NCI-H2081 treated with DMSO at 0.1 percent for 48 hours (cell line): ENCODE measurements at places on chromosomes 4 and X.

GRCh38 chr4:75715105-75715799 lies 9.1 kb upstream of the USO1 start:
- DNase-seq, result no peak

DNA sequence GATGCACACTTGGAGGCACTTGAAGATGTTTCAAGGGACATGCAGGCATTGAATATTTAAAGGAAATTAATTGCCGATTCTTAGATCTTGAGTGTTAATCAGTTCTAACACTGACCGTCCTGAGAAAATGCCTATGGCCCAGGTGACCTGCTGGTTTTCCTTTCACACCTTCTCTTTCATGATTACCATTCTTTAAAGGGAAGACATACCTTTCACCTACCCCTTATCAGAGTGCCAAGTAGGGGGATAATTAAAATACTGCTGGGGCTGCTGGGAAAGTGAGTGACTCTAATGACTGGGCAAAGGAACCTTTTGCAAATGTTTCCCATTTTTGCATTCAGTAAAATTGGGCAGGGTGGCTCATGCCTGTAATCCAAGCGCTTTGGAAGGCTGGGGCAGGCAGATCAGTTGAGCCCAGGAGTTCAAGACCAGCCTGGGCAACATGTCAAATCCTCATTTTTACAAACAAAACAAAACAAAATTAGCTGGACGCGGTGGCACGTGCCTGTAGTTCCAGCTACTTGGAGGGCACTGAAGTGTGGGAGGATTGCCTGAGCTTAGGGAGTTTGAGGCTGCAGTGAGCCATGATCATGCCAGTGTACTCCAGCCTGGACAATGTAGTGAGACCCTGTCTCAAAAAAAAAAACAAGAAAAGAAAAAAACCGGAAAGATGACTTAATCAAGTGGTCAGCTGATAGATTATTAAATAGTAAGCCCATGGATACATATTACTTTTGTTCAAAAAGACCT lies 44.3 kb downstream of the TMEM131L start:
- DNase-seq, result no peak

DNA sequence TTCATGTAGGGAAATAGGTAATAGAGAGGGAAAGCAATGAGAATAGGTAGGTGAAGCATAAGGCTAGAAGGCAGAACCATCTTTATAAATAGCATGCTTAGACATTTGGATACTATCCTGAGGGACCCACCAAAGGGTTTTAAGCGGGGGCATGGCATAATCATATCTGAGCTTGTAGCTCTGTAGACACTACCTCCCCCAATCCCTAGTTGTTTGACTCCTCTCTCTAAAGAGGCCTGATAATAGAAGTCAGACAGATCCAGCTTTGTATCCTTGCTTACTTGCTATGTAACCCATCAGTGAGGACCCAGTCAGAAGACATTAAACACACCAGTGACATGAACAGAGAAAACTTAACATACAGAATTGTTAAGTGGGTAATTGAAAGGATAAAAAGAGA lies 58.7 kb downstream of the SCFD2 start:
- no peak for DNase-seq

DNA sequence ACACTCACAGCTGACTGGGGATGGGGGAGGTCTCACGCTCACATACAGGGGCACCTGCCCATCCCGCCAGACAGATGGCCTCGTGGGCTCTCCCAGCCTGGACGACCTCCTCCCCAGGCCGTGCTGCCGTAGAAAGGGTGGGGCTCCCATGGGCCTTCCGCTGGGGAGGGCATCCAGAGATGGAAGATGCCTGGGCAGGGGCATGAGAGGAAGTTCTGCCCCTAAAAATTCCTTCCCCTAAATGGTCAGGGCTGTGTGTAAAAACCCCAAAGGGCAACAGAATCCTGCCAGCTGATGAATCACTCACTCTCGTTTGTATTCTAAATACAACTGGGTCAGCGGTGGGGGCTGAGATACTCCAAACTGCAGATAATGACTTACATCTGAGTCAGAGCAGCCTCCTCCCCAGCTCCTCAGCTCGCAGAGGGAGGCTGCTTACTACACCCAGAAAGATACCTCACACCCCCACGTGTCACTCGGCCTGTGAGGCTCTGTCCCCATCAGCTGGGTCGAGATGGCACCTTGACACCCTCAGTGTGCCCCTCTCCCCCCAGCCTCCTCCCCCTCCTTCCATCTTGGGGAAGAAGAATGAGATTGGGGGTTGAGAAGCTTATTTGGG lies 10.1 kb downstream of the WDR1 start:
- no peak for DNase-seq

DNA sequence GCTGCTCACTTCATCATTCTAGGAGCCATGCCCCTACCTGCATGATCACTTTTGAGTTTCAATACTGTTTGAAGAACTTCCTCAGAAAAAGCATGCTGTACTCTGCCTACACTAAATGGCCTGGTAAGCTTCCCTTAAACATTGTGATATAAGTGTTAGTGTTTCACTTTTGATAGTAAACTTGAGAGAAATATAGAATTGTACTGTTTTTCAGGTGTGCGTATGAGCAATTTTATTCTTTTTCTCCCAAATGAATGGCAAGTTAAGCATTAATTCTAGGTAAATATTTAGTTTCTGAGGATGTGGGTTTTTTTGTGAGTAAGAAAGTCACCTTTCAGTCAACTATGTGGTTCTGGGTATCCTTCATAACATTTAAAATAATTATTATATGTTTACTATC lies 484.5 kb downstream of the IL15 start:
- no peak for DNase-seq

DNA sequence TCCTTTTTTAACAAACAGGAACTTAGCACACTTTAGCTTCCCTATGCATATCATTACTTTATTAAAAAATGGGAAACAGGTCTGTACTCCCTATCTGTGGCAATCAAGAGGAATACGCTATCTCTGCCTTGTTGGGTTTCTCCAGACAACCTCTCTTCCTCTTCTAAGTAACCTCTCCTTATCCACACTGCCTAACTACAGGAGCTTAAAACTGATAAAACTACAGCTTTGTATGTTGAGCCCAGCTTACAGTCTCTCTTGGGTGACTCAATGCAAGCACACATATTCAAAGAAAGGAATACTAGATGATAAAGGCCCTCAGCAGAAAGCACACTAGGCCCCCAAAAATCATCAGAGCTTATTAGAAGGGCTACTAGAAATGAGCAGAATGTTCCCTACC lies 8.9 kb downstream of the NUP62CL start:
- no peak for DNase-seq

DNA sequence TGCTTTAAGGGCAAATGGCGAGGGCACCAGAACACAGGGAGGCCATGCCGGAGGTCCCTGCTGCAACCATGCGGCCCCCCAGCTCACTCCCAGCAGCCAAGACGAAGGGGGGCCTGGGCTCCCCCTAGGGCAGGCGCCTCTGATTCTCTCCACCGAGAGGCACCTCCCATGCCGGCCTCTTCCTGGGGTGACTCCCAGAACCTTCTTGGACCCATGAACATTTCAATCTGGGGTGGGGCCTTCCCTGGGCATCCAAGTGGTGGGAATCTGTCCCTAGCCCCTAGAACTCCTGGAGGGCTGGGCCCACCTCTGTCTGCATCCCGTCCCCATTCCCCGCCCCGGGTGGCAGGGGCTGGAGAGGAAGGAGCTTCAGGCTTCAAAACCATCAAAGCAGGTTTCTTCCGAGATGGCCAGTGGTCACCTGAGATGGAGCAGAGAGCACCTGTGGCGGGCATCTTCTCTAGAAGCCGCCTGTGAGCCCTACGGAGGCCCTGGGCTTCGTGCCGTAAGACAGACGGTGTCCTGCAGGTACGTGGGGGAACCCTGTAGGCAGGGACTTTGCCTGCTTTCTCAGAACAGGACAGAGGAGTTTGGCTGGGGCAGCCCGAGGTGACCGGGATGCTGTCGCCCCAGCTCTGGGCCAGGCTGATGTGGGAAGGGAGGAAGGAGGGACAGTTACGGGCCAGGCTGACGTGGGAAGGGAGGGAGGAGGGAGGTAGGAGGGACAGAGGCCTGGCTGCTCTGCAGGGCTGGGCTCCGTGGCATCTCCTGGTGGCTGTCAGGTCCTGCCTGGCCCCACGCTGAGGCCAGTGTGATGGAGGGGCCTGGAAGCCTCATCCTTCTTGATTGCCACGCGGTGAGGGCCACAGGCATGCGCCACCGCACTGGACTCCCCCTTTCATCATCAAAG lies 6.8 kb upstream of the SLC25A6 start:
- no peak for DNase-seq

DNA sequence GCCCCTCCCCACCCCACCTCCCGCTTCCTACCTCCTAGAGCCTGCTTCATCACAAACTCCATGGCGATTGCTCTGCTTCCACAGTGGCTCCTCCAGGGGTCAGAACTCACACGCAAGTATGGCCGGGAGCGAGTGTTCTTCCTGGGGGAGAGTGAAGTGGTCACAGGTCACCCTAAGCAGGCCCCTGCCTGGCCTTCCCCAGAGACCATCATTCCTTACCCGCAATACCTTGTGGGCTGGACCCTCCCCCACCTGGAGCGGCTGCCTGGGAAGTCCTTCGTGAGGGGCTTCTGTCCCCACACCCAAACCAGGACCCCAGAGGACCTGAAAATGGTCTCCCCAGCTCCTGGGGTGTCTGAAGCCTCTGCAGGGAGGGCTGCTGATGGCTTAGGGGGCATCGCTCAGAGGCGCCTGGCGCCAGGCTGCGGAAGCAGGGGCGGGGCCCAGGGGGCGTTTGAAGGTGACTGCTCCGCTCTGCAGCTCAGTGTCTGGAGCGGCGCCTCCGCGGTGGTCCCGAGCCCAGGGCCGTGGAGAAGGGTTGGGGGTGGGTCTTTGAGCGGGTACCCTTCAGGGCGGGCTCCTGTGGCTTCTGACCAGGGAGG lies 1.4 kb downstream of the CPLX1 start:
- DNase-seq, result no peak
